Esophagus squamous epithelium (tissue), 5 donors: ENCODE measurements at places on chromosomes 2 and 18.

- no peak for DNase-seq
These were observed 130.6 kb downstream of the AKAIN1 start for GRCh38 chr18:5066380-5066977.

- peak; percentile 7 for DNase-seq
These were observed 22.8 kb downstream of the TTLL4 start for GRCh38 chr2:218733171-218734021.

DNA sequence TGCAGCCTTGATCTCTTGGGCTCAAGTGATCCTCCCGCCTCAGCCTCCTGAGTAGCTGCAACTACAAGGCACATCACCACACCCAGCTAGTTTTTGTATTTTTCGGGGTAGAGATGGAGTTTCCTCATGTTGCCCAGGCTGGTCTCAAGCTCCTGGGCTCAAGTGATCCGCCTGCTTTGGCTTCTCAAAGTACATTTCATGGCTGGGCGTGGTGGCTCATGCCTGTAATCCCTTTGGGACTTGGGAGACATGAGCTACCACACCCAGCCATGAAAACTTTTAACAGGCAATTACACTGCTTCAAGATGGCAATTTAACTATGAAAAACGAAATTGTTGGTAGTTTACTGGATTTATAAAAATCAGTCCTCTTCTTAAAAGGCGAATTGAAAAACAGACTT, 69.7 kb downstream of the MEP1B start:
- DNase-seq = no peak

GRCh38 chr18:10085876-10086275, 172.1 kb downstream of the VAPA start:
- no peak for DNase-seq

DNA sequence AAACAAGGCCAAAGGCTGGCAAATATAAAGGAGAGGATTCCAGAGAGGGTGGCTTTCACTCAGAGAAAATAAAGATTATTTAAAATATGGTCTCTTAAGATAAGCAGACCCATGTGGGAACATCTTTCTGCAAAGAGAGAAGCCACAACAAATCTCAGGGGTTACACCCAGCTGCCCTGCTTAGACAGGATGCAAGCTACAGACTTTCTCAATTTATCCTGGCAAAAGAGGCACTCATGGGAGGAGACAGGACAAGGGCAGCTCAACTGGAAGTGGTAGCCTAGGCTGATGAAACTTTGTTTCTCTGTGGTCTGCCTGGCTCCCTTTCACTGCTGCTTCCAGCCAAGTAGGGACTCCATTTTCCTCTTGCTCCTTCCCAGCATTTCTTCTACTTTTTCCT, 25.9 kb upstream of the SULT1C4 start:
- no peak for DNase-seq

DNA sequence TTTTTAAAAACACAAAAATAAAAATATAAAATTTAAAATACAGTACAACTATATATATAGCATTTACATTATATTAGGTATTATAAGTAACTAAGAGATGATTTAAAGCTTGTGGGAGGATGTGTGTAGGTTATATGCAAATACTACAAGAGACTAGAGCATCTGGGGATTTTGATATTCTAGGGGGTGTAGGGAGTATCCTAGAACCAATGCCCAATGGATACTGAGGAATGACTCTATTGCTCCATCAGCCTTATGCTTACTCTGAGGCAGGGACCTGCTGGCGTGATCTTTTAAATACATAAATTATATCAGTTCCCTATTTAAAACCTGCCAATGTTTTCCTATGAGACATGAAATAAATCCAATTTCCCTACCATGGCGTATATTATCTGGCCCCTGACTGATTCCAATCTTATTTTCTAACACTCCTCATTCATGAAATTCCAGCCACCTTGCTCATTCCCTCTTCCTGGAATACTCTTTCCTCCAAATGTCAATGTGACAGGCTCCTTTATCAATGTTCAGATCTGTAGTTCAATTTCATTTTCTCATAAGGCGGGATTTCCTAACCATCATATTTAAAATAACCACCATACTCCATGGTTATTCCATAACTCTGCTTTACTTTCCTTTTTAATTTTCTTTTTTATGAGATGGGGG, 22.2 kb downstream of the SP3 start:
- DNase-seq = no peak

- DNase-seq = no peak
These were observed 373.6 kb downstream of the DCDC2C start for GRCh38 chr2:4077017-4077416.

DNA sequence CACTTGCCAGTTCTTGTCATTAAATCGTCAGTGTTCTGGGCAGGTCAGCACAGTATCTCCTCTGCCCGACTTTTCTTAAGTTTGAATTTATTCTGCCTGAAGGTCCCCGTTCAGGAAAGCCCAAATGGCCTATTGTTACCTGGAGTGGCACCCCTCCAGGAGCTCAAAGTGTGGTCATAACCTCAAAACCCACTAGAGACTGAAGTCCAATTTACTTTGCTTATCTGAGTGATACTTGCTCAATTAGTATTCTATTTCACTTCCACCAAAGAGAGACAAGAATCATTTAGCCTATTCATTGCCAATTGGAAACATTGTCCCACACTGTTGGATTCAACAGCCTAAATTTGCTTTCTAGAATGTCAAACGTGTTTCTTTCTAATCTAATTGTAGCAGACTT, 375.3 kb downstream of the LNPK start:
- DNase-seq = no peak

- DNase-seq = no peak
These were observed 31.4 kb upstream of the YPEL5 start for GRCh38 chr2:30115141-30115980.

GRCh38 chr2:58127111-58127510, 80.5 kb downstream of the VRK2 start:
- DNase-seq = no peak

GRCh38 chr2:101972621-101973434, 18.9 kb upstream of the IL1R2 start:
- no peak for DNase-seq

DNA sequence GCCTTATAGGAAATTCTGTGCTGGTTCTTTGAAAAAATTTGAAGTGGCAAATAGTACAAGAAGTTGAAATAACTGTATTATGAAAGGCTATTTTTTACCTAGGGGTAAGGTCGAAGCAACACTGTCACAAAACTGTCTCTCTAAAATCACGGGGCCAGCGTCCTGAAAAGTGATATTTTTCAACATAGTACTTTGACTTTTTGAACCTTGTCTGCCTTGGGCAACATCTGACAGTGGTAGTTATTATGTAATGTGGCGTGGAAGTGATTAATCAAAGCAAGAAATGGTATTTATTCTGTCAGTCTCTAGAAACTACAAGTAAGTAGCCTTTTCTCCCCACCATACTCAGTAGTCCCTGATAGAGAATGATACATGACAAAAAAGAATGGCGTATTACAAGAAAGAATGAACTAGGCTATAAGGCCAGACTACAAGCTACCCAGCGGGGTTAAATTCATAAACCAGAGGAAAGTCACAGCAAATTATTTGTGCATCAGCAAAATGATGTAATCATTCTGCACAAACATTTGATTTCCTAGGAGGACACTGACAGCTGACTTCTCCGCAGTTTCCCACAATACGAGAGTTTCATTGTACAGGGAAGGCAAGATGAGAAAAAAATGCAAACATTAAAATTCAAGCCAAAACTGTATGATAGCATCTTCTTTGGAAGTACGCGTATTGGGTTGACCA, 9.8 kb downstream of the GEN1 start:
- no peak for DNase-seq

GRCh38 chr2:196592911-196593881, 46.3 kb upstream of the CCDC150 start:
- no peak for DNase-seq

DNA sequence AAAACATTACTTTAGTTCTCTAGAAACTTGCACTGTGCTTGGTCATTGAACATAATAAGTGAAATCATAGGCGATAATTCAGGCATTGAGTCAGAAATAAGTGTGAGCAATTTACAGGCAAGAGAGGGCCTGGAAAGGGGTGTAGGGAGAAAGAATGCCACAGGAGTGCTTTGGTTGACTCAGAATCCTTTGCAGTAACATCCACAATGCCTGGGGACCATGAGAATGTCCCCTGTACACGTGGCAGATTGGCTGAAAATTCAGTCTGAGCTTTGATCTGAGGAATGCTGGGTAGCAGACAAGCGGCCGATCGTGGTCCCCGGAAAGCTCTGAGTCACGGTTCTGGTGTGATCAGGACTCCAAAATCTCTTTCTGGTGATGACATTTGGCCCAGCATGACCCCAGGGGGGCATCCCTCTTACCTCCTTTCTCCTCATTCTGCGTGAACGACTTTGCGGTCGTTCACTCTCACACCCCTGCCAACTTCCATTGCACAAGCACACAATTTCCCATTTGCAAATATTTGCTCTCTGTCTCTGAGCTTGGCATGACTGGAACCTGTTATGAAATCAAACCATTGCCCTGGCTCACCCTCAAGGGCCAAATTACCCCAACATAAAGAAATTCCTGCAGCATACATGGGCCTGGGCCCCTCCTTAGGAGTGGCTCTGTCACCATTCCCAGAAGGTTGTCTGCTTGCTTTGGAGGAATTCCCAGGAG, 305.0 kb upstream of the EPAS1 start:
- no peak for DNase-seq

- DNase-seq = no peak
These were observed 5.6 kb upstream of the ESPNL start for GRCh38 chr2:238094438-238095022.

GRCh38 chr2:217444509-217444908, 558.3 kb downstream of the TNS1 start:
- no peak for DNase-seq

DNA sequence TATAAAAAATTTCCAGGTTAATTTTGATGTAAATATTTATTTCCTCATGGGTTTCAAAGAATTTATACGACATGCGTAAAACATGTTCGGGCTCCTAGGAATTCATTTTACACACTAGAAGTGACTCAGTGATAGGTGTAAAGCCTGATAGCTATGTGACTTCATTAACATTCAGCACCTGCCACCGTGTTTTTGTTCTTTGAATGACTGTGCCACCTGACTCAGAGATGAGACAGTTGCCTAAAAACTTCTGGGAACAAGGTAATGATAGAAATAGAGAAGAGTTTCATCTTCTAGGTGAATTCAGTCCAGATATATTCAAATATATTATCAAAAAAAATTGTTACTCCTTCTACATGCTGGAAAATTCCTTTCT, 10.0 kb downstream of the IL1R2 start:
- no peak for DNase-seq

GRCh38 chr18:64037812-64038414, 68.0 kb downstream of the SERPINB8 start:
- DNase-seq = no peak

GRCh38 chr2:44098050-44098449, 70.6 kb upstream of the PPM1B start:
- no peak for DNase-seq

DNA sequence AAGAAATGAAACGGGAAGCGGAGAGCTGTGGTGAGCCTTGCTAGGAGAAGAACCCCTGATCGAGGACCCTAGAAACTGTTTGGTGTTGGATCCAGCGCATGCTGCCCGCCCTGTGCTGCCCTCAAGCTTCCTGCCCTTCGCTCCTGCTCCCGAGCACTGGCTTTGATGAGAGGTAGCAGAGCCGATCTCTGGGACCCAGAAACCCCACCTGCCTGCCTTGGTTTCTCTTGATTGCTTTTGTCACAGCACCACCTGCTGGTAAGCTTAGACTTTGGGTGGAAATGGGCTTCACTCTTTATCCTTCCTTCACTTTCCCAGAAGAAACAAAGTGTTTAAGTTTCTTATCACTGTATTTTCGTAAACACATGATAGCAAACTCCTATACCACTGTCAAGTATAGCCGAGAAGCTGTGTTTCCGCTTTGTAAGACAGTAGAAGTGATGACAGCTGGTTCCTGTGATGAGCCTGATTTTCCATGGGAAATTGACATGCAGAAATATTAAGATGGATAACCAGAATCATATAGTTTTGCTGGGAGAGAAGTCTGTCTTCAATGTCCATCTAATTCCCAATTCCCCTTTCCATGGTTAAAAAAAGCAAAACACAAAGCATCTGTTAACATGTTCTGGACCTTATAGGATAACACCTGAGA, 267.4 kb downstream of the PHLPP1 start:
- no peak for DNase-seq

DNA sequence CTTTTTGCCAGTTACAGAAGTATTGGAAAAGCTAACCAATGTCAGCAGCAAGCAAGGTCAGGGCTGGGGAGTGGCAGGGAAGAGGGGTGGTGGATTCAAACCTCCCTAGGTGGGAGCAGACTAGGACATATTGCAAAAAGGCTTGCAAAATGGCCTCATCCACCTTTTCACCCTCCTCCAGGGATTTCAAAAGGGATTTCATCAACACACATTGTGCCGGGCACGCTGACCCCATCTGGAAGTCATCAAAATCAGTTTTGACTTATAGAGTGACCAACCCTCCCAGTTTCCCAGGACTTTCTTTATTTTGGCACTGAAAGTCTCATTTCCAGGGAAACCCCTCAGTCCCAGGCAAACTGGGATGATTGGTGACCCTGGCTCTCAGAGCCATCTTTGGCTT, 94.7 kb downstream of the BIN1 start:
- DNase-seq = no peak

DNA sequence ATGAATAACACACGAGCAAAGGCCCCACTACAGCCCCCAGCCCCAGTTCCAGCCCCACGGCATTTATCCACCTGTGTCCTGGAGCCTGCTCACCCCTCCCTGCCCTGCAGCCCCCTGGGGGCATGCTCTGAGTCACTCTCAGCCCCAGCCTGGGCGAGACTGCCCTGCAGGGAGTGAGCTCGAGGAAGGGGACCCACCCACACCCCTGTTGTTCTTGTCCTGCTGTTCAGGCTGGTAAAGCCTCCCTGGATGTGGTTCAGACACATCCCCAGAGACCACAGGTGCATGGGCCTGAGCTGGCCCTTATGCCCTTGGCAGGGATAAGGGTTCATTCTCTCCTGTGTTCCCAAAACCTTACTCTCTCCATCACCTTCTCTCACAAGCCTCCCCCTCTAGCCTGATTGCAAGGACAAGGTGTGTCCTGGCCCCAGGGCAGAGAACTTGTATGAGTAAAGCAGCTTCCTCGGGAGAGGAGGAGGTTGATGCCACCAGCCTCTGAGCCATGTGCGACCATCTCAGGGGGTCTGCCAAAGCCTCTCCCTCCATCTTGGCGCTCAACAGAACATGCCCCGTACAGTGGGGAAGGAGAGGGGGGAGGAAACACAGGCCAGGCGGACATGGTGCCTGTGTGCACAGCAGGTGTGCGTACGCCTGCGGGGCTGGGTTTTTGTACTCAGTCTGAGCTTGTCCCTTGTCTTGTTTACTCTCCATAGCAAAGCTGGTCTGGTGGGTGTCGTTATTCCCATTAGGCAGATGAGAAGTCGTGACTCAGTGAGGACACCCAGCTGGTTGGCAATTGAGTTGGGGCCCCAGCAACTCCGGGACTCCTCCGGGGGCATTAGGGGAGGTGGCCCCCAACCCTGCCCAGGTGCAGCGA, 64.4 kb downstream of the CIB4 start:
- DNase-seq = no peak

GRCh38 chr2:163266772-163267171, 428.2 kb upstream of the KCNH7 start:
- no peak for DNase-seq

GRCh38 chr2:233354971-233355574, 779 bp downstream of the DGKD start:
- DNase-seq = no peak
